ENCODE measurements at places on chromosomes 1 and 21. TPM values are rescaled to one million over a fixed set of nuclear protein-coding genes. Genes with fewer than 3 reads are reported as not detected.

TSACC gene
- not detected for total RNA-seq

TSNAX gene
- 43.0 TPM for total RNA-seq

ADORA1 gene
- 0.80 TPM for total RNA-seq

CTSS gene
- 13.4 TPM for total RNA-seq

KRTAP13-4 gene
- not detected for total RNA-seq

TEDDM1 gene
- not detected for total RNA-seq

DHRS3 gene
- total RNA-seq = 48.3 TPM

GRIK1 gene
- total RNA-seq = not detected

PLA2G2C gene
- not detected for total RNA-seq

GUCA2B gene
- not detected for total RNA-seq
